ENCODE measurements at places on chromosomes 12 and 14. TPM values are rescaled to one million over a fixed set of nuclear protein-coding genes. Genes with fewer than 3 reads are reported as not detected.
A peak's percentile ranks its signal among the peaks of the same experiment; 100 is the strongest.

DNA sequence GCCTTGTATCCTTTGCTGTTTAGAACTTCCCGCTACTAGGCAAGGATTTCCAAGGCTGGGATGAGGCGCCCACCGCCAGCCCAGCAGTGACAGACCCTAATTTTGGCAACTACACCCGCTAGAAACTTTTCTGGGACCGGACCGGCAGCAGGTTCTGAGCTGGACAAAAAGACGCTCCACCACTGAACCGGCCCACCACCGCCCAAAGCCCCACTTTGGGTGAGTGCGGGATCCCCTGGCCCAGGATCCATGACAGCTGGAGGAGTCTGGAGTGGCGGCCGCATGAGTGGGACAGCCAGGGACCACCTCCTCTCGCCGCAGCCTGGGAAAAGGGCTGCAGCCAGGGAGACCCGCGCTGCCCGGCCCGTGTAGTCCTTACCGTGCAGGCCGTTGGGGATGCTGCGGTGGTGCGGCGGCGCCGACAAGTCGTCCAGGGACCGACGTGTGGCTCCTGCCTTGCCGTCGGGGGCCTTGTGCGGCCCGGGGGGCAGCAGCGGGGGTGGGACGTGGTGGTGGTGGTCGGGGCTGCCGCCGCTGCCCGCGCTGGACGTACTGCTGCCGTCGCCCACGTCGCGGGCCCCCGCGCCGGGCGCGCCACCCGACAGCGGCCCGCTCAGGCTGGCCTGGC lies 1.1 kb downstream of the CCDC85C start:
- no peak for DNase-seq

DNA sequence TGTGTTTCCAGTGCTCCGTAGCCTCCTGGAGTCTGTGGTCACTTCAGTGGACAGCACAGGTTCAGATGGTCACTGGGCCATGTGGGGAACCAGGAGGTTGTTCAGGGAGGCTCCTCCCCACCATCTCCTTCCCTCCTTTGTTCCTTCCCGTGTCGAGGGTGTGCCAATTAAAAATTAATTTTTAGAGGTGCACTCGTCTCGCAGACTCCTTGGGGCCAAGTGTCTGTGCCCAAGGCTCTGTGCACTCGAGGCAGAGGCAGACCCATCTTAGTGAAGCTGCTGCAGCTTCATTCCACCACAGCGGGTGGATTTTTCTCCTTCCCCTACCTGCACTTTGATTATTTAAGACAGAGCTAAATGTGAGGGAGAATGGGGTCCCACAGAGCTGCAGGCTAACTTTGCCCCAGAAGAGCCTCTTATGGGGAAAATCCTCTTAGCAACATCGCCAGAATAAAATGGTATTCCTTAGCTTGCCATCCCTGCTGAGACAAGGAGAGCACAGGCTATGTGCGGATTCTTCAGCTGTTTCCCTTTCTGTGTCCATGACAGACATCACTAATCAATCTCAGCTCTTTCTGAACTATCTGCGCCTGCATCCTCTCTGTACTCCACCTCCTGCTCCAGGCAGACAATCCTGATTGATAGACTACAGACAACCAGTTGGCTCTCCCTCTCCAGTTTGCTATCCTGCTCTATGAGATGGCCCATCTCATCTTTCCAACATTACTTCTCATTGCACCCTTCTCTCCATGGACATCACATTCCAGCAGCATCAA lies 159.5 kb downstream of the VRK1 start:
- no peak for DNase-seq

- DNase-seq, result peak; percentile 96
Observed at GRCh38 chr12:6383572-6384498, at the start of gene LTBR. LTBR (plus strand) TSS chr12:6384162; CDS start chr12:6384359, 197 bp downstream.

DNA sequence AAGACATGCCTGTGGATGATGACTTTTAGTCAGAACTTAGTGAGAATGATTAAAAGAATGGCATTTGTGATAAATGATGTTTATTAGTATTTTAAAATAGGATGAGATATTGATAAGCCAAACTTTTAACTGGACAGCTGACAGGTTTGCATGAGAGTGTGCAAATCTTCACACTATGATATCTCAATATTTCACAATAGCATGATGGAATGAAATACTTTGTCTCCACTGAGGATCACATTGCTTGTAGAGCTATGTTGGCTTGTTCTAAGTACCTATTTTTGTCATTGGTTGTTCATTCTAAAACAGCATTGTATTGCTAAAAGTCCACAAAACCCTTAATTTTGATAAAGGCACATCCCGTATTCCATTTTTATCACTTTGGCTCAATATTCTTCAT lies 322.1 kb downstream of the ACSS3 start:
- DNase-seq, result no peak

GRCh38 chr12:101207086-101207780 lies 2.8 kb downstream of the SLC5A8 start:
- no peak for DNase-seq

DNA sequence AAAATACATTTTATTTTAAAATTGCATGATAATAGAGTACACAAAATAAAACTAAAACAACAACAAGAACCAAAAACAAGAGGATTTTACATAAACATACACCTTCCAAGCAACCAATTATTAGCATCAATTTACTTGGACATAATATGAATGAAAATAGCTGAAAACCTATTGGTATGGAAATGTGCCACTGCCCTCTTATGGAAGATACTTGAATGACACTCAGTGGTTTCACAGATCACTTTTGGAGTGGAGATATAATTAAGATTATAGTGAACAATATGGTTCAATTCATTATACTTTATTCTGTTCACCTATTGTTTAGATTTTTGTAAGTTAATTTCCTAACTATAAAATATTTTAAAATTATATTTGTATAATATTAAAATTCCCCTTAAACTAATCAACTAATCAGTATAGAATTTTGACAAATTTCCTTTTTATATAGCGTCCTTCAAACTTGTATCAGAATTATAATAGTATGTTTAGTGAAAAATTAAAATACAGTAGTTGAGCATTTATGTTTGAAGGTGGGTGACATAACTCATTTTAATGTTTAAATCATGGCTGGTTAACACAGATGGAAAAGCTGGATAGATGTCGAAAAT lies 70.1 kb downstream of the SLC6A15 start:
- no peak for DNase-seq

DNA sequence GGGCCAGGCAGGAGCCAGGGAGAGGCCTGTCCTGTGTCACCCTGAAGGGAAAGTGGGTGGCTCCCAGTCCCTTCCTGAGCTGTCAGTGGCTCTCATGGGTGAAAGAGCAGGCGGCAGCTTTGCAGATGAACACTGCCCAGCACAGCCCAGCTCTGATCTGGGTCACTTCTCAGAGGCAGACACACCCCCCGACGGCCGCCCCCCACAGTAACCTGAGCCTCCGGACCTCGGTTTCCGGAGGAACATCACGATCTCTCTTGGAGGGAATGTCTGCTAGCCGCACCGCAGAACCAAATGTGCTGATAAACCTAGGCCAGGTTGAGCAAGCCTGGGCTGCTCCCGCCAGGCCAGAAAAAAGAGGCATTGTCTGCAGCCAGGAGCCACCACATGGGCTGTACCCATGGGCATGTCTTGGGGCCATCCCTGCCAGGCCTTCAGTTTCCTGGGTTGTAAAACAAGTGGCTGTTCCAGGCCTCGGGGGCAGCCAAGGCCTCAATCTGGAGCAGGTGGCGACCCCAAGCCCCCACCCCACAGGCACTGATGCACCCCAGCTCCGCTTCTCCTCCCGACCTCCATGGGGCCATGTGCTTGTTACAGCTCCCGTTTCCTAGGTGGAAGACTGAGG lies 57.6 kb downstream of the NCOR2 start:
- no peak for DNase-seq

- DNase-seq, result peak; percentile 84
Observed at GRCh38 chr14:90726656-90727055, 89.6 kb downstream of the TTC7B start.

DNA sequence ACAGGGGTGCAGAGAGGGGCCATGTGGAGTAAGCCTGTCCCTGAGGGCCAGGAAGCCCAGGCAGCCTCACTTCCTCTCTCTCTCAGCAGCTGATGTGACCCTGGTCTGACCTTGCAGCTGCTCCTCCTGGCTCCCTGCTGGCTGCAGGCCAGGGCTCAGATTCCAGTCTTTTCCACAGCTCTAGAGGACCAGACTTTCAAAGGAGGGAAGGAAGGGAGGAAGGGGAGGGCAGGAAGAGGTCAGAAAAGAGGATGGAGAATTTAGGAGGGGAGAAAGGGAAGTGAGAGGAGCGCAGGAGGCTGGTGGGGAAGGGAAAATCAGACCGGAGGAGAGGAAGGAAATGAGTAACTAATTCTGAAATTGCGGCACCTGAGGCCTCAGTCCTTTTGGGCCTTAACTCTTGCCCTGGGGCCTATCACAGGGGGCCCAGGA lies 40.9 kb upstream of the VASH1 start:
- DNase-seq, result peak; percentile 73

- no peak for DNase-seq
Observed at GRCh38 chr14:49858383-49858782, 5.8 kb upstream of the NEMF start.

DNA sequence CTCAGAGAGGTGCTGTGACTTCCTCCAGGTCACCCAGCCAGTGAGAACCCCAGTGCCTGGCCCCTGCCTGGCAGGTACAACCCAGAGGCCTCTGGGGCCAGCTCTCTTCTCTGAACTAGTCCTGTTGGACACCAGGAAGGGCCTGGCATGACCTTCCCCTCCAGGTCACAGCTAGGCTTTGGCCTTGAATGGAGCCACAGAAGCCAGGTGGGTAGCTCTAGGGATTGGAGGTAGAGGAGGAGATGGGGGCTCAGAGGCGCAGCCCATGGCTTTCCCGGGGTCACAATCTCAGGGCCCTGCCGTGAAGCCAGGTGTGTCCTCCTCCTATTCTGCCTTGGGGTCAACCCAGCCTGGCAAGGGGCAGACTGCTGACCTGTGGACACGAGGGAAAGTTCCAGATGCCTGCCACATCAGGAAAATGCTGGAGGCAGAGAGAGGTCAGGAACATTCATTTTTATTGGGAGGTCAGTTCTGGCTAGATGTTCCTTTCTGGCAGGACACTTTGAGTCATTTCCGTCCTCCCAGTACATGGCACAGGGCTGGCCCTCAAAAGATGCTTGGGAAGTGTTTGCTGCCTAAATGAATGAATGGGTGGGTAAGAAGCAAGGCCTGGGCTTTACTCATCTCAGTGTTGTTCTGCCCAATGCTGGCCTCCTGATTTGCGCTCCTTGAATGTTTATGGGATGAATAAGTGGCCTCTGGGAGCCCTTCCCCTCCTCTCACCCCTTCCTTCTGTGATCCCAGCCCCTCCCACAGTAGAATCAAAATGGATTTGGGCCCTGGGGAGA lies 25.4 kb downstream of the FAM222A start:
- peak; percentile 5 for DNase-seq

DNA sequence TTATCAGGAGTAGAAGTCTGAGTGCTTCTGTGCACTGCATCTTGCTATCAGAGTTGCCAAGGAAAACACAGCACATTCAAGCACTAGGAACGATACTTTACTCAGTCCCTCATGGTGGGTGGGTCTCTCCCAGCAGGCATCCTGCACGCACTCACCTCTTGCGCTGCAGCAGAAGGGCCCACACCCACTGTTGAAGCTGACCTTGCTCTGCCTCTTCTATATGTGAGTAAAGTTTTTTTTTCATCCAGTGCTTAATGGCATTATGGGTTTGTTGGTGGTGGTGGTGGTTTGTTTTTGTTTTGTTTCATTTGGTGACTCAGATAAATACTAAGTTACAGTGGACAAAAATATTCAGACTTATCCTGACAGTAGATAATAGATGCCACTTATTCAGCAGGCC lies 348.5 kb downstream of the EGLN3 start:
- DNase-seq, result peak; percentile 19

- DNase-seq, result peak; percentile 18
Observed at GRCh38 chr12:19576506-19577280, 137.4 kb downstream of the AEBP2 start.

- DNase-seq, result peak; percentile 17
Observed at GRCh38 chr14:40417777-40418401, 985.7 kb upstream of the FBXO33 start.

DNA sequence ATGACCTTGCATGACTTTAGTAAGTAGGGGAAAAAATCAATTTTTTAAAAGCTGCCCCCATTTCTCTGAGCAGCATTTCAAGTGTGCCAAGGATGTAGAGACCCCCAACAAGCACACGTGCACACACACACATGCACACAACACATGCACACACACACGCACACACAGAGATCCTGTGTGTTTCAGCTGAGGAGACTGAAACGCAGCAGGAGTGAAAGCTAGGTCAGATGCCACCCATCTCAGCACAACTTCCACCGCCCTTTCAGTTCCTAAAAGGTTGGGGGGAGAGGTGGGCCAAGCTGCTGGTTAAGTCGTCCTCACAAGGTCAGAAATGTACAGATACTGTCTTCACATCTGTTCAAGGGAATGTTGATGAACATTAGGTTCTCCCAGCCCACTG lies 13.9 kb downstream of the MYL2 start:
- DNase-seq, result no peak

DNA sequence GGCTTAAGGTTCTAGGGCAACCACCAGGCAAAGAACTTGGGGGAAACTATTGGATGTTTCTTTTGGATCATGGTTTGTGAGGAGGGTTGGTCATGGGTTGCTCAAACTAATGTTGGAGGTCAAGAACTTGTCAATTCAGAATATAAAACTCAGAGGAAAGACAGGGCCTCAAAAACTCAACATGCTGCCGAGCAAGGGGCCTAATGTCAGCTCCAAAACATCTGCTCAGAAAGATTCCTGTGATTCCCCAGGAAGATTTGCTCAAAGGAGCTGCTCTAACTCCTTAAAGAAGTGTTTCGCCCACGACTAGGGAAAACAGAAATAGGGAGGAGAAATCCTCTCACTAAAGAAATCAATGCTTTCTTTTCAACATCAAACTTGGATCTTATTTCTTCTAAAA lies 3.7 kb upstream of the IGF1 start:
- DNase-seq, result no peak

DNA sequence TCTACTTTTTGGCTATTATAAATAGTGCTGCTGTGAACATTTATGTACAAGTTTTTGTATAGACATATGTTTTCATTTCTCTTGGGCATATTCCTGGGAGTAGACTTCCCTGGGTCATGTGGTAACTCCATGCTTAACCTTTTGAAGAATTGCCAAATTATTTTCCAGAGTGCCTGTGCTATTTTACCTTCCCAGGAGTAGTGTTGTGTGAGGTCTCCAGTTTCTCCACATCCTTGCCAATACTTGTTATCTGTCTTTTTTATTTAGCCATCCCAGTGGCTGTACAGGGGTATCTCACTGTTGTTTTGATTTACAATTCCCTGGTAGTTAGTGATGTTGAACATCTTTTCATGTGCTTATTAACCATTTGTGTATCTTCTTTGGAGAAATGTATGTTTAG lies 18.9 kb downstream of the UBE3B start:
- DNase-seq, result no peak

GRCh38 chr14:51328772-51329353 lies 88.8 kb downstream of the TMX1 start:
- no peak for DNase-seq

- DNase-seq, result no peak
Observed at GRCh38 chr14:101950516-101951215, 13.7 kb upstream of the DYNC1H1 start.

Gene PTGER2
- polyA plus RNA-seq, result 20.6 TPM

Gene OASL
- polyA plus RNA-seq, result 7.8 TPM

Gene METTL17
- 51.2 TPM for polyA plus RNA-seq

Gene RAD51AP1
- polyA plus RNA-seq, result 3.0 TPM

Gene NPAS3
- 0.20 TPM for polyA plus RNA-seq

Gene SLC10A1
- polyA plus RNA-seq, result not detected

Gene PRKAG1
- 54.5 TPM for polyA plus RNA-seq

Gene RNF212B
- not detected for polyA plus RNA-seq

Gene DEGS2
- 6.2 TPM for polyA plus RNA-seq

Gene TTC5
- 5.0 TPM for polyA plus RNA-seq

Gene GLIPR1L2
- polyA plus RNA-seq, result 0.65 TPM

Gene DAO
- polyA plus RNA-seq, result not detected

Gene DUSP6
- 141 TPM for polyA plus RNA-seq

Gene COX8C
- polyA plus RNA-seq, result not detected

Gene SMIM41
- polyA plus RNA-seq, result 7.6 TPM

Gene AVPR1A
- polyA plus RNA-seq, result 0.17 TPM

Gene JPH4
- 1.6 TPM for polyA plus RNA-seq

Gene PPFIA2
- polyA plus RNA-seq, result 0.24 TPM

Gene ETNK1
- polyA plus RNA-seq, result 28.6 TPM

All from lung (tissue), 17 donors.